ENCODE measurements at places on chromosomes 13 and 19. TPM values are rescaled to one million over a fixed set of nuclear protein-coding genes. Genes with fewer than 3 reads are reported as not detected.

The PROZ gene
- polyA plus RNA-seq: 4.7 TPM

The FCGBP gene
- 3.1 TPM for polyA plus RNA-seq

The TEAD2 gene
- 41.4 TPM for polyA plus RNA-seq

The MUC16 gene
- polyA plus RNA-seq: 1.3 TPM

The ZNF649 gene
- polyA plus RNA-seq: 8.6 TPM

The IGFL1 gene
- not detected for polyA plus RNA-seq

The CEACAM21 gene
- polyA plus RNA-seq: not detected

The KIR3DL1 gene
- not detected for polyA plus RNA-seq

The SH2D3A gene
- polyA plus RNA-seq: 26.0 TPM

The CACTIN gene
- polyA plus RNA-seq: 18.3 TPM

The LCP1 gene
- 18.9 TPM for polyA plus RNA-seq

The OSCAR gene
- 0.43 TPM for polyA plus RNA-seq

The JAK3 gene
- polyA plus RNA-seq: 3.6 TPM

DNA sequence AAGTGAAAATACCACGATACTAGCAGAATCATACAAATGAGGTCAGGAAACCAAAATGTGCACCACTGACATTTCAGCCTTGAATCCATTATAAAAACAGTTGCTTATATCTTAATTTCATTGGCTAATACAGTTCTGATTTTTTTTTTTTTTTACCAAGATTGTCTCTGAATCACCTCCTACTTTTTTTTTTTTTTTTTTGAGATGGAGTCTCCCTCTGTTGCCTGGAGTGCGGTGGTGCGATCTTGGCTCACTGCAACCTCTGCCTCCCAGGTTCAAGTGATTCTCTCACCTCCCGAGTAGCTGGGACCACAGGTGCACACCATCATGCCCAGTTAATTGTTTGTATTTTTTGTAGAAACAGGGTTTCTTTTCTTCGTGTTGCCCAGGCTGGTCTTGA is 270.2 kb downstream of the LMO7 start:
- peaks cover 24% of the 10 kb centered on the region for H3K4me1 ChIP-seq
- no peaks in the 10 kb centered on the region for H3K27me3 ChIP-seq
- no peak overlapping the region for H3K27ac ChIP-seq
- no peaks in the 10 kb centered on the region for H3K36me3 ChIP-seq
- no peak overlapping the region for H3K4me3 ChIP-seq

- H3K36me3 ChIP-seq: no peaks in the 10 kb centered on the region
- no peak within 1 kb of the TSS for H3K27ac ChIP-seq
- H3K4me3 ChIP-seq: no peak within 1 kb of the TSS
- no peaks in the 10 kb centered on the region for H3K27me3 ChIP-seq
- no peaks in the 10 kb centered on the region for H3K4me1 ChIP-seq
These were observed at the start of gene KCNN4 for GRCh38 chr19:43780706-43781525. Gene KCNN4, minus strand, starts transcription at chr19:43780973. Its CDS starts 112 bp downstream, at chr19:43780861.

GRCh38 chr13:43767341-43767931 is 19.3 kb downstream of the ENOX1 start:
- DNase-seq: no peak
- H3K27ac ChIP-seq: no peak overlapping the region
- H3K4me1 ChIP-seq: peaks cover 6% of the 10 kb centered on the region
- no peak overlapping the region for H3K4me3 ChIP-seq
- H3K27me3 ChIP-seq: no peaks in the 10 kb centered on the region
- no peaks in the 10 kb centered on the region for H3K36me3 ChIP-seq

- no peaks in the 10 kb centered on the region for H3K4me1 ChIP-seq
- H3K27me3 ChIP-seq: peaks cover 22% of the 10 kb centered on the region
- DNase-seq: no peak
- no peaks in the 10 kb centered on the region for H3K36me3 ChIP-seq
- H3K4me3 ChIP-seq: no peak within 1 kb of the TSS
These were observed at the start of gene KLK7 for GRCh38 chr19:50983625-50984292. Gene KLK7, minus strand, starts transcription at chr19:50983917. Its CDS starts 1,518 bp downstream, at chr19:50982399.

GRCh38 chr19:55640043-55640576 is 692 bp upstream of the ZNF580 start:
- no peaks in the 10 kb centered on the region for H3K27me3 ChIP-seq
- peak overlapping the region; percentile 99 for H3K4me3 ChIP-seq
- peaks cover 20% of the 10 kb centered on the region for H3K4me1 ChIP-seq

- H3K4me1 ChIP-seq: no peaks in the 10 kb centered on the region
- no peak overlapping the region for H3K4me3 ChIP-seq
- no peaks in the 10 kb centered on the region for H3K27me3 ChIP-seq
- DNase-seq: no peak
These were observed 61.9 kb upstream of the ATP12A start for GRCh38 chr13:24618011-24618955.

DNA sequence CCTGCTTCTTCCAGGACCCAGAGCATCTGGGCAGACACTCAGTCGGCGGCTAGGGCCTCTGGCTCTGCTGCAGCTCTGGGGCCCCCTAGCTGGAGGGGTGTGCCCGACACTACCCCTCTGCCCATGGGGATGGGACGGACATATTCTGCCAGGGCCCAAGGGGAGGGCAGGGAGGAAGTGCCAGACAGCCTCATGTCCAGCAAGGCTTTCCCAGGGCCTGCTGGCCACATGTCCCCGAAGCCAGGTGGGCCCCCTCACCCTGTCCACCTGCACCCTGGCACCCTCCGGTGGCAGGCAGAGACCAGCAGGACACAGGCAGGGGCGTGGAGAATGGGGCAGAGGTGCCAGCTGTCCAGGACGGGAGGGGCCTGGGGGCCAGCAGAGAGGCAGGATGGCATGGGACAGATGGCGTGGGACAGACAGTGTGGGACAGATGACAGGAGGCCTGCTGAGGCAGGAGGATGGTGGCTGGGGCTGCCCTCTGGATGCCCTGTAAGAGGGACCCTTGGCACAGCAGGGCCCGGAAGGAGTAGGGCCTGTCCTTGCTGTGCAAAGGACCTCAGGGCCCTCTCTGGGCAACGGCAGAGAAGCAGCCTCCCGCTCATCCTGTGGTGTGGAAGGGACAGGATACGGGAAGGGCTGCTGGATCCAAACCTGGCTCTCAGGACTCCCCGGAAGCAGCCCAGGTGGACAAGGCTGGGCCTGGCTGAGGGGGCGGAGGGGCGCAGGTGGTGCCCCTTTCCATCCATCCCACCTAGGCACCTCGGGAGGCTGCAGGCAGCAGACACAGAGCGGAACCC is 29.1 kb downstream of the CEBPG start:
- H3K4me3 ChIP-seq: no peak overlapping the region
- no peaks in the 10 kb centered on the region for H3K36me3 ChIP-seq
- peak overlapping the region; percentile 99 for H3K27ac ChIP-seq

DNA sequence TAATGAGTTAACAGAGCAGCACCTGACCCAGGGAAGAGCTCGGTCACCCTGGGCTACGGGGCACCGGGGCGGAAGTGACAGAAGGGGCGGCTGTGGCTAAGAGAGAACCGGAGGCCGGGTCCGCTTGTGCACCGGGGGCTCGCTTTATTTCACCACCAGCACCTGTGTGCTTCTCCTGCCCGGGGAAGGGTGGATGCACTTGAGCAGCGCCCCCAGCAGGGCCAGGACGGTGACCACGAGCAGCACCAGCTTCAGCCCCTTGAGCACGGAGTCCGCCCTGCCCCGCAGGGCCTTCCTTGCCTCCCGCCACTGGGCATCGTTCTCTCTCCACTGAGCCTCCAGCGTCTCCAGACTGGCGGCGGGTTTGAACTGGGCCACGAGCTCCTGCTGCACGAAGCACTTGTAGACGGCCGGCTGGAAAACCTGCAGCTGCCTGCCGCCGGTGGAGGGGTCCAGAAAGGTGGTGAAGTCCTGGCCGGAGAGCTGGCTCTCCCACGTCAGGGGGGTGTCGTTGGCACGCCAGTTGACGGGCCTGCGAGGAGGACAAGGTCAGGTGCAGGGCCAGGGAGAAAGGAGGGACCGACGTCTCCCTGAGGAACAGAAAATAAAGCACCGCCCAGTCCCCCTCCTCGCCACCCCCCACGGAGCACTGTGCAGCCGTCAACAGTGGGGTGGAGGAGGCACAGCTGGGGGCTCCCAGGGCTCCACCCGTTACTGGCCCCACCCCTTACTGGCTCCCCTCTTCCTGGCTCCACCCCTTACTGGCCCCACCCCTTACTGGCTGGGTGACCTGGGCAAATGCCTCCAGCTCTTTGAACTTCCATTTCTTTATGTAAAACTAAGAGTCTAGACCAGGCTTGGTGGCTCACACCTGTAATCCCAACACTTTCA is 3.6 kb downstream of the FAM187B start:
- H3K4me3 ChIP-seq: no peak overlapping the region
- no peak for DNase-seq
- H3K27ac ChIP-seq: no peak overlapping the region

GRCh38 chr13:51614350-51614786 is 30.1 kb downstream of the WDFY2 start:
- H3K4me1 ChIP-seq: no peaks in the 10 kb centered on the region
- H3K4me3 ChIP-seq: no peak overlapping the region
- no peaks in the 10 kb centered on the region for H3K27me3 ChIP-seq
- DNase-seq: no peak
- no peak overlapping the region for H3K27ac ChIP-seq

- no peaks in the 10 kb centered on the region for H3K4me1 ChIP-seq
- peak within 1 kb of the TSS; percentile 100 for H3K27ac ChIP-seq
- H3K27me3 ChIP-seq: peaks cover 4% of the 10 kb centered on the region
- no peaks in the 10 kb centered on the region for H3K36me3 ChIP-seq
- peak within 1 kb of the TSS; percentile 82 for H3K4me3 ChIP-seq
These were observed at the start of gene LSR for GRCh38 chr19:35248310-35249145. Gene LSR, plus strand, starts transcription at chr19:35249002. Its CDS starts 21 bp downstream, at chr19:35249023.

GRCh38 chr13:44969551-44970484 is 19.5 kb downstream of the NUFIP1 start:
- peak overlapping the region; percentile 36 for H3K27ac ChIP-seq
- H3K4me1 ChIP-seq: peaks cover 15% of the 10 kb centered on the region
- no peaks in the 10 kb centered on the region for H3K36me3 ChIP-seq
- no peak overlapping the region for H3K4me3 ChIP-seq

DNA sequence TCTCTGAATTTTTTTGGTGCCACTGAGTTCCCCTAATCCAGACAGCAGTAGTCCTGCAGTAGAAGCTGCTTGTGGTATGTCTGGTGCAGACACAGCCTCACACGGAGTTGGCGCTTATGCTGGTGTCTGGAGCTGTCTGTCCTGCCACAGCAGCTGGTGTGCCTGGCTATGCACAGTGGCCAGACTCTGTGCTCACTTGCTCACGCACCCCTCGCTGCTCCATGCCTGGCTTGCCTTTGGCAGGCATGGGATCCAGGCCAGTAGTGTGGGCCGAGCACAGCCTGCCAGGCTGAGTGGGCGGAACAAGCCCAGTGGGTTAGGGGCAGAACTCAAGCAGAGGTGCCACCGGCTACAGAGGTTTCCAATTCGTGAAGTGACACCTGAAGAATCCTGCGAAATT is 845.9 kb upstream of the PCDH9 start:
- no peaks in the 10 kb centered on the region for H3K4me1 ChIP-seq
- H3K27ac ChIP-seq: no peak overlapping the region
- DNase-seq: no peak
- no peaks in the 10 kb centered on the region for H3K27me3 ChIP-seq
- H3K4me3 ChIP-seq: no peak overlapping the region

- DNase-seq: peak; percentile 46
- H3K27ac ChIP-seq: peak overlapping the region; percentile 56
- no peaks in the 10 kb centered on the region for H3K36me3 ChIP-seq
- no peak overlapping the region for H3K4me3 ChIP-seq
- H3K4me1 ChIP-seq: no peaks in the 10 kb centered on the region
These were observed 50.7 kb upstream of the SERP2 start for GRCh38 chr13:44322928-44323327.

DNA sequence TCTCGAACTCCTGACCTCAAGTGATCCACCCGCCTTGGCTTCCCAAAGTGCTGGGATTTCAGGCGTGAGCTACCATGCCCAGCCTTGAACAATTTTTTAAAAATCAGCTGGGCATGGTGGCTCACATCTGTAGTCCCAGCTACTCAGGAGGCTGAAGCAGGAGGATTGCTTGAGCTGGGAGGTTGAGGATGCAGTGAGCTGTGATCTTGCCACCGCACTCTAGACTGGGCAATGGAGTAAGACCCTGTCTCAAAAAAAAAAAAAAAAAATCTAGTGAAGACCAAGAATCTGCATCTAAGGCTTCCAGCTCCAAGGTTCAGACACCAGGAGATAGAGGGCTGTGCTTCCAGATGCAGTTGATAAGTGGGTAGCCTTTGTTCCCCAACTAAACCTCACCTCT is 17.1 kb downstream of the DNASE2 start:
- no peak overlapping the region for H3K4me3 ChIP-seq
- no peaks in the 10 kb centered on the region for H3K27me3 ChIP-seq
- DNase-seq: no peak
- no peak overlapping the region for H3K27ac ChIP-seq
- no peaks in the 10 kb centered on the region for H3K4me1 ChIP-seq

DNA sequence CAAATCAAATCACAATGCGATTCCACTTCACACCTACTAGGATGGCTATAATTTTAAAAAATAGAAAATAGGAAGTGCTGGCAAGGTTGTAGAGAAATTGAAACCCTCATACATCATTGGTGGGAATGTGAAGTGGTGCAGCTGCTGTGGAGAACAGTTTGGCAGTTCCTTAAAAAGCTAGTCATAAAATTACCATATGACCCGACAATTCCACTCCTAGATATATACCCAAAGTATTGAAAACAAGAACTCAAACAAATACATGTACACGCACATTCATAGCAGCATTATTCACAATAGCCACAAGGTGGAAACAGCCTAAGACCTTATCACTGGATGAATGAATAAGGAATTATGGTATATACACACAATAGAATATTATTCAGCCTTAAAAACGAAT is 12.0 kb downstream of the HMGB1 start:
- DNase-seq: no peak
- no peaks in the 10 kb centered on the region for H3K36me3 ChIP-seq
- no peaks in the 10 kb centered on the region for H3K27me3 ChIP-seq
- H3K4me3 ChIP-seq: no peak overlapping the region

GRCh38 chr19:45276284-45276687 is 25.2 kb downstream of the MARK4 start:
- H3K4me1 ChIP-seq: peaks cover 12% of the 10 kb centered on the region
- H3K27ac ChIP-seq: peak overlapping the region; percentile 23
- H3K27me3 ChIP-seq: no peaks in the 10 kb centered on the region
- no peak overlapping the region for H3K4me3 ChIP-seq

DNA sequence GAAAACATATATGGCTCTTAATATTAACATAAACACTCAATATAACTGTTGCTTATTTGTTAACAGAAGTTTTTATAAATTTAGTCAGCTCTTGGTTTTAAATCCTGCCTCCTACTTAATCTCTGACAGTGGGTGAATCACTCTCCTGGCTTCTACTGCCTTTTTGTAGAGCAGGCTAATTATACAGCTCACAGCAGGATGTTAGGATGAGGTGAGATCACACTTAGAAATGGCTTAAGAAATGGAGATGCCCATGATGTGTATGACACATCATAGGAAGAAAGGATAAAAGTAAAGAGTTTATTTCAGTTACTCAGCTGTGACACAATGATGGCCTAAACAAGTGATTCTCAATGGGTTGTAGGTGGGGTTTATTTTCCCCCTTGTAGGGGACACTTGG is 345.6 kb downstream of the SPRY2 start:
- no peak overlapping the region for H3K27ac ChIP-seq
- no peaks in the 10 kb centered on the region for H3K36me3 ChIP-seq
- no peak for DNase-seq
- no peaks in the 10 kb centered on the region for H3K27me3 ChIP-seq
- H3K4me3 ChIP-seq: no peak overlapping the region
- H3K4me1 ChIP-seq: no peaks in the 10 kb centered on the region

Measured in hepatocyte (in vitro differentiated cells).